ENCODE measurements at places on chromosomes 7 and 10. TPM values are rescaled to one million over a fixed set of nuclear protein-coding genes. Genes with fewer than 3 reads are reported as not detected.

The GIMAP4 gene
- total RNA-seq: 0.59 TPM

The LIPF gene
- not detected for total RNA-seq

The PHKG1 gene
- total RNA-seq: 0.46 TPM

The SPDYE1 gene
- total RNA-seq: not detected

The RPA3 gene
- total RNA-seq: 20.4 TPM

The PDLIM1 gene
- total RNA-seq: 7.9 TPM

The PTPN20 gene
- 0.59 TPM for total RNA-seq

The CPA4 gene
- total RNA-seq: 113 TPM

The GPR85 gene
- total RNA-seq: 2.6 TPM

The PIK3CG gene
- total RNA-seq: not detected

The FAM20C gene
- 54.0 TPM for total RNA-seq

The WDR86 gene
- total RNA-seq: 8.6 TPM

The FFAR4 gene
- total RNA-seq: not detected

The ASAH2B gene
- 3.3 TPM for total RNA-seq

The GTF2IRD2 gene
- total RNA-seq: 4.5 TPM

The SFRP4 gene
- total RNA-seq: 0.14 TPM

The CLRN3 gene
- total RNA-seq: not detected

The FAM25G gene
- total RNA-seq: not detected

The TAF3 gene
- 1.8 TPM for total RNA-seq

The RPEL1 gene
- total RNA-seq: not detected

The MACROH2A2 gene
- 5.6 TPM for total RNA-seq

The CYP2C19 gene
- not detected for total RNA-seq

The GJD4 gene
- total RNA-seq: not detected

The NEBL gene
- under 0.01 TPM for total RNA-seq

The MYO3A gene
- total RNA-seq: not detected
